HEK293T (cell line): ENCODE measurements at places on chromosomes 1 and 21.

DNA sequence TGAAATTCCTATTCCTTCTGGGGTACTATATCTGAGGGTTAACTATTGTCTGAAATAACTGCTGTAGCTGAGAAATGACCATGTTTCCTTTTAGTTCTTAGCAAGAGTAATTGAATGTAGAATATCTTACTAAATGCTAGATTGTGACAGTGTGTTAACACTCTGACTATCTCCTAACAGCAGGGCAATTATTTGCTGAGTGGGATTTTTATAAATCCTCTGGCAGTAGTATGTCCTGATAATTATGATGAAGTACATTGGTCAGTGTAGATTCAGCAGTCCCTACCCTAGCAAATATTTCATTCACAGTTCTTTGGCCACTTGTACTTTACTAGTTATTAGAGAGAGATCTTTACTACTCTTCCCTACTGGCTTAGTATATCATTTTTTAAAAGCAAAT lies 138.6 kb downstream of the SPATA17 start:
- no peak for DNase-seq

DNA sequence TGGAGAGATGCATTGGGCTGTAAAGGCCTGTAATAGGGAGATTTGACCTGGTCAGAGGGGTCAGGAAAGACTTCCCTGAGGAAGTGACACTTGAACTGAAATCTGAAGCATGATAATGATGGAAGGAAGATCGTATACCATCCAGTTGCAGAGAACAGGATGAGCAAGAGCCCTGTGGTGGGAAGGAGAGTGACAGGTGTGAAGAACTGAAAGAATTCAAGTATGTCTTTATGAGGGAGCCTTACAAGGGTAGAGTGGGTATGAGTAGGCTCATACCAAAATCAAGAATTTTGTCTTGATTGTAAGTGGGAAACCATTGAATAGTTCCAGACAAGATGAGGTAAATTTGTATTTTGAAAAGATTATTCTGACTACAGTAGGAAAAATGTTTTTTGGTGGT lies 129.4 kb downstream of the RASAL2 start:
- no peak for DNase-seq

GRCh38 chr1:40984066-40984465 lies 4.6 kb downstream of the CTPS1 start:
- DNase-seq: no peak

- DNase-seq: no peak
Measured at GRCh38 chr1:217482356-217483102, 148.4 kb downstream of the GPATCH2 start.

GRCh38 chr1:186859995-186860394 lies 31.2 kb downstream of the PLA2G4A start:
- no peak for DNase-seq

DNA sequence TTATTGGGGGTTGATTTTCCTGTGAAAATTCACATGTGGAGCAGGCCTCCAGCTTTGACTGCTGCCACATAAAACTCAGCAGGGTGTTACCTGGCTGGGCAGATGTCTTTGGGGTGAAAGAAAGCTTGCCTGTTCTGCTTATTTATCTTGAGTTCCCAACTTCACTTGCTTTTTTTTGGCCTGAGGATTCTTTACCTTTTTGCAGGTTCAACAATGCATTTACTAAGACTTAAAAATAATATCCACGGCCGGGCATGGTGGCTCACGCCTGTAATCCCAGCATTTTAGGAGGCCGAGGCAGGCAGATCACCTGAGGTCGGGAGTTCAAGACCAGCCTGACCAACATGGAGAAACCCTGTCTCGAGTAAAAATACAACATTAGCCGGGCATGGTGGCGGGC lies 509.1 kb downstream of the KIF26B start:
- DNase-seq: no peak

DNA sequence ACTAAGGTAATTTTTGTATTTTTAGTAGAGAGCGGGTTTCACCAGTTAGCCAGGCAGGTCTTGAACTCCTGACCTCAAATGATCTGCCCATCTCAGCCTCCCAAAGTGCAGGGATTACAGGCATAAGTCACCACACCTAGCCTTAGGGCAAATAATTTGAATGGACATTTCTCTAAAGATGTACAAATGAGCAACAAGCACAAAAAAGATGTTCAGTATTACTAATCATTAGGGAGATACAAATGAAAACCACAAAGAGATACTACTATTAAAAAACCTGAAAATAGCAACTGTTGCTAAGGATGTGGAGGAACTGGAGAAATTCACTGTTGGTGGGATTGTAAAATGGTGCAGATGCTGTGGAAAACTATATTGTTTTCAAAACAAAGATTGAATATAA lies 79.1 kb downstream of the GABPA start:
- no peak for DNase-seq
